Activated CD4-positive, alpha-beta memory T cell treated with anti-CD3 and anti-CD28 coated beads, Interleukin-2, amount 10 ng/mL, durations not matched to agents 7 days and 5 days (primary cell): ENCODE measurements at places on chromosomes 7 and 10.
A peak's percentile ranks its signal among the peaks of the same experiment; 100 is the strongest.

- no peak overlapping the region for H3K27ac ChIP-seq
- H3K27me3 ChIP-seq, result peaks cover 18% of the 10 kb centered on the region
- peaks cover 1% of the 10 kb centered on the region for H3K4me1 ChIP-seq
Measured at GRCh38 chr7:94049615-94050014, 45.5 kb upstream of the BET1 start.

DNA sequence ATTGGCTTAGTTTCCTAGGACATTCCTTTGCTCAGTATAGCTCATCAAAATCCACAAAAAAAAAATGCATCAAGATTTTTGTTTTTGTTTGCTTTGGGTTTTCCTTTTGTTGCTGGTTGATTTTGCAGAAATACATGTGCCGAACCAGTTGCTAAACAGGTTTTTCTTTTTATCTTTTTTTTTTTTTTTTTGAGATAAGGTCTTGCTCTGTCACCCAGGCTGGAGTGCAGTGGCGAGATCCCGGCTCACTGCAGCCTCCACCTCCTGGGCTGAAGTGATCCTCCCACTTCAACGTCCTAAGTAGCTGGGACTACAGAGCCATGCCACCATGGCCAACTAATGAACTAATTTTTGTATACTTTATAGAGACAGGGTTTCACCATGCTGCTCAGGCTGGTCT lies 8.3 kb downstream of the CSTF2T start:
- no peak for DNase-seq
- no peak overlapping the region for H3K27ac ChIP-seq
- H3K4me1 ChIP-seq, result peaks cover 13% of the 10 kb centered on the region
- peaks cover 18% of the 10 kb centered on the region for H3K36me3 ChIP-seq
- no peak overlapping the region for H3K4me3 ChIP-seq

DNA sequence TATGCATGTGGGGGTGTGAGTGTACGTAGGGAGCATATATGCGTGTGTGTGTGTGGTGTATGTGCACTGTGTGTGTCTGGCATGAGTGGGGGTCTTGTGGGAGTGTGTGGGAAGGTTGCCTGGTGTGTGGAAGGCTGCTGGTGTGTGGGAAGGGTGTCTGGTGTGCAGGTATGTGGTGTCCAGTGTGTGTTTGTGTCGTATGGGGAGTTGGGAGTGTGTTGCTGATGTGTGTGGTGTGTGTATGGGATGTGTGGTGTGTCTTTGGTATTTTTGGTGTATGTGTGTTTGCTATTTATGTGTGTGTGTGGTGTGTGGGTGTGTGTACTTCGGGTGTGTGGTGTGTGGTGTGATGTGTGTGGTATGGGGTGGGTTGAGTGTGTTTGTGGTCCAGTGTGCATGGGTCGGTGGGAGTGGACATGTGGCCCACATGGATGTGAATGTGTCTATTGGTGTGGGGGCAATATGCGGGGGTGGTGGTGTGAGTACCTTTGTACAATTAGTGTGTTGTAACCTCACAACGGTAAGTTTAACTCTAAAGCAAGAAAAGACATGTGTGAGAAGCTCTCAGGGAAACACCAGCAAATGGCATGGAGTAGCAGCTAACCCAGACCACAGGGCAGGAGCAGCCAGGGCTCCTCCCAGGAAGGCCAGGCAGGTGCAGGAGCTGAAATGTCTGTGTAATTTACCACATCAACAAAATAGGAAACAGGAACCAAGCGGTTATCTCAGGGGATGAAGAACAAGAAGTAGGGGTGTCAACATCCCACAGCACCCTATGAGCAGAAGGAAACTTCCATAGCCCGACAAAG lies 11.9 kb downstream of the ANTXRL start:
- H3K4me1 ChIP-seq, result peaks cover 17% of the 10 kb centered on the region
- H3K36me3 ChIP-seq, result no peaks in the 10 kb centered on the region
- H3K27me3 ChIP-seq, result no peaks in the 10 kb centered on the region
- no peak for DNase-seq

DNA sequence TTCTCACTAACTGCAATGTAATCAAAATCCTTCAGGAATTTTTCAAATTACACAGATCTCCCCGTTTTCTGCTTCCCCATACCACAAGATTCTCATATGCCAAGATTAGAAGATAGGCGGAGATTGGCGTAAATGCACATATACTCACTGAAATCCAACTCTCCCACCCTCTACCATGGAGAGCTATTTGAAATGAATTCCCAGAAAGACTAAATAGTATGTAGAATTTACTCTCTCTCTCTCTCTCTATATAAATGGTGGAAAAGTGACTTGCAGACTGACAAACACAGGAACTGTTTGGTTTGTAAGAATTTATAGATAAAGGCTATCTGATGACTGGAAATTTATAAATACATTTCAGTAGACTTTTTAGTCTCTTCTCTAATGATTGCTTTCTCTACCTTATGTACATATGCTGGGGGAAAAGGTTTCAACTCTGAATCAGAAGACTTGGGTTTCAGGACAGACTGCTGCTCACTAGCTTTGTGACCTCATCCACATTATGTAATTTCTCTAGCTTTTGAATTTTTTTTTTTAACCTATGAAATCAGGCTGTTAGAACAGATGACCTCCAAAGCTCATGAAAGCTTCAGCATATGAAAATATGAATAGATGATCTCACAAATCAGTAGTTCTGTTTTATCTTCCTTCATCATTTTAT lies 67.8 kb upstream of the CSTF2T start:
- no peak overlapping the region for H3K4me3 ChIP-seq
- no peaks in the 10 kb centered on the region for H3K4me1 ChIP-seq
- no peak for DNase-seq
- H3K27ac ChIP-seq, result no peak overlapping the region
- no peaks in the 10 kb centered on the region for H3K27me3 ChIP-seq

- no peak for DNase-seq
- no peaks in the 10 kb centered on the region for H3K4me1 ChIP-seq
Measured at GRCh38 chr10:116710076-116710475, 32.3 kb downstream of the HSPA12A start.

GRCh38 chr7:101953248-101953819 lies 135.9 kb downstream of the CUX1 start:
- H3K27ac ChIP-seq, result no peak overlapping the region
- no peak for DNase-seq
- H3K27me3 ChIP-seq, result no peaks in the 10 kb centered on the region
- peaks cover 14% of the 10 kb centered on the region for H3K4me1 ChIP-seq

GRCh38 chr10:27147701-27148100 lies 6.5 kb downstream of the YME1L1 start:
- H3K4me3 ChIP-seq, result no peak overlapping the region
- peak overlapping the region; percentile 36 for H3K27ac ChIP-seq
- H3K4me1 ChIP-seq, result peaks cover 48% of the 10 kb centered on the region
- peaks cover 68% of the 10 kb centered on the region for H3K36me3 ChIP-seq
- H3K27me3 ChIP-seq, result no peaks in the 10 kb centered on the region
- DNase-seq, result no peak

DNA sequence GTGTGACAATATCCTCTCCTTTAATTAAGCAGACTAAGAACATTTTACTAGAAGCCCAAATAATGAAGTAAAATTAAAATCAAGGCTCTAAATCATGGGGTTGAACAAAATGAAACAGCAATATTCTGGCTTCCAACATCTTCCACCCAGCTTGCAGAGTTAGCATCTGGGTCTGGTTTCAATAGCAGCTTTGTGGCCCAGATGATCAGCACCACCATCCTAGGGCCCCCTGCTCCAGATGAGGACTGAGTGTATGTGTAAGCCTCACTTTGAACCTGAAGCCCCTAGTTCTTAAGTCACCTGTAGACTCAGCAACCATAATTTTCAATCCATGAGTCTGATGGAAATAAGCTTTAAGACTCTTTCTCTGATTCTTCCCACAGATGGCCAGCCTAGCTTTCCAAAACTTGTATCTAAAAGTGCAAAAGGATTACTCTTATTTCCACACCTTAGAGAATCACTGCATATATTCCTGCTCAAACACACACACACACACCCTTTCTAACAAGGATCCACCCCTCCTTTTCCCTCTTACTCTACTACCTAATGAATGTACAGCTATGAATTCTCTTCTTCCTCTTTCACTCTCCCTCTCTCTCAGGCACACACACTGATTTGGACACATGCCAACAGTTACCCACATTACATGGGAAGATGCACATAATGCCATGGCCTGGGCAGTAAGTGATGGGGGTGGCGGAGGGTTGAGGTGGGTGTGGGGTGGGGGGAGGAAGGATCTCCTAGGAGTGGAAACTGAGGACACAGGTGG lies 3.5 kb downstream of the DENND11 start:
- H3K27me3 ChIP-seq, result peaks cover 19% of the 10 kb centered on the region
- H3K36me3 ChIP-seq, result peaks cover 4% of the 10 kb centered on the region
- H3K4me1 ChIP-seq, result peaks cover 30% of the 10 kb centered on the region
- no peak overlapping the region for H3K27ac ChIP-seq
- no peak overlapping the region for H3K4me3 ChIP-seq
- DNase-seq, result no peak

- H3K27me3 ChIP-seq, result peaks cover 10% of the 10 kb centered on the region
- peaks cover 8% of the 10 kb centered on the region for H3K4me1 ChIP-seq
- DNase-seq, result no peak
Measured at GRCh38 chr7:128027485-128027980, 3.7 kb downstream of the LRRC4 start.

DNA sequence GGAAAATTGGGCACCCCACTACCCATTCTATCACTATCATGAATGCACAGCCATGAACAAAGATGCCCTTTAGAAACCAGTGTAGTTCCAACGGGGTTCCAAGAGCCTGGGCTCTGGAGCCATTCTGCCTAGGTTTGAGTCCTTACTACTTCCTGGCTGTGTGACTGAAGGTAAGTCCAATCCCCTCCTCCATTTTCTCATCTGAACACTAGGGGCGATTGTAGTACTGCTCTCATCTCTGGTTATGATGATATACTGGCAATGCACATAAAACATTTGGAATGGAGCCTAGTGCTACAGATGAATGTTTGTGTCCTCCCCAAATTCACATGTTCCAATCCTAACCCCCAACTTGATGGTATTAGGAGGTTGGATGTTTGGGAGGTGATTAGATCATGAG lies 28.1 kb upstream of the CDH23 start:
- H3K4me1 ChIP-seq, result peaks cover 10% of the 10 kb centered on the region
- no peak overlapping the region for H3K4me3 ChIP-seq
- no peaks in the 10 kb centered on the region for H3K36me3 ChIP-seq
- H3K27ac ChIP-seq, result no peak overlapping the region
- H3K27me3 ChIP-seq, result peaks cover 3% of the 10 kb centered on the region
- no peak for DNase-seq

DNA sequence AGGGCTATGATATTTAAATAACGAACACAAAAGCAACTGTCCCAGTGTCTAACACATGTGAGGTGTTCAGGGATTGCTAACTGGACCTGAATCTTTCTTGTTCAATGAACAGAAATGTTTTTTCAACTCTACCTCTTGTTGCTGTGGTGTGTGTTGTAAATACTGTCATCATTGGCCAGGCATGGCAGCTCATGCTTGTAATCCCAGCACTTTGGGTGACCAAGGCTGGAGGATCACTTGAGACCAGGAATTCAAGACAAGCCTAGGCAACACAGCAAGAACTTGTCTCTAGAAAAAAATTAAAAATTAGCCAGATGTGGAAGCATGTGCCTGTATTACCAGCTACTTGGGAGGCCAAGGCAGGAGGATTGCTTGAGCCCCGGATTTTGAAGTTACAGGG lies 1250.9 kb downstream of the TYW1 start:
- H3K4me3 ChIP-seq, result no peak overlapping the region
- H3K36me3 ChIP-seq, result peaks cover 4% of the 10 kb centered on the region
- no peaks in the 10 kb centered on the region for H3K4me1 ChIP-seq
- DNase-seq, result no peak
- H3K27ac ChIP-seq, result no peak overlapping the region

DNA sequence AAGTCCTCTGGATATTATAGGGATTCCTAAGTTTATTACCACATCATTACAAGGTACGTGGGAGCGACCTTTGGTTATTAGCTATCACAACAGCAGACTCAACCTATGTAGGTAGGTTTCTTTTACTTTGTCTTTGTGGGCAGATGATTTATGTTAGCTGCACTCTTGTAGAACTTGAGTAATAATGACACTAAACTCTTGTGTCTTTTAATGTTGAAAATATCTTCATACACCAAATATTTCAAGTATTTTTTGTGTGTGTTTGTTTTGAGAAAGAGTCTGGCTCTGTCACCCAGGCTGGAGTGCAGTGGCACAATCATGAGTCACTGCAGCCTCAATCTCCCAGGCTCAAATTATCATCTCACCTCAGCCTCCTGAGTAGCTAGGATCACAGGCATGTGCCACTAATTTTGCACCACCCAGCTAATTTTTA lies 19.2 kb upstream of the SUPV3L1 start:
- H3K36me3 ChIP-seq, result peaks cover 51% of the 10 kb centered on the region
- no peaks in the 10 kb centered on the region for H3K27me3 ChIP-seq
- H3K4me1 ChIP-seq, result peaks cover 2% of the 10 kb centered on the region
- no peak overlapping the region for H3K4me3 ChIP-seq
- H3K27ac ChIP-seq, result no peak overlapping the region

GRCh38 chr10:86255405-86256251 lies 111.0 kb downstream of the GRID1 start:
- no peaks in the 10 kb centered on the region for H3K36me3 ChIP-seq
- H3K27me3 ChIP-seq, result peaks cover 10% of the 10 kb centered on the region
- no peaks in the 10 kb centered on the region for H3K4me1 ChIP-seq
- DNase-seq, result no peak
- no peak overlapping the region for H3K27ac ChIP-seq

DNA sequence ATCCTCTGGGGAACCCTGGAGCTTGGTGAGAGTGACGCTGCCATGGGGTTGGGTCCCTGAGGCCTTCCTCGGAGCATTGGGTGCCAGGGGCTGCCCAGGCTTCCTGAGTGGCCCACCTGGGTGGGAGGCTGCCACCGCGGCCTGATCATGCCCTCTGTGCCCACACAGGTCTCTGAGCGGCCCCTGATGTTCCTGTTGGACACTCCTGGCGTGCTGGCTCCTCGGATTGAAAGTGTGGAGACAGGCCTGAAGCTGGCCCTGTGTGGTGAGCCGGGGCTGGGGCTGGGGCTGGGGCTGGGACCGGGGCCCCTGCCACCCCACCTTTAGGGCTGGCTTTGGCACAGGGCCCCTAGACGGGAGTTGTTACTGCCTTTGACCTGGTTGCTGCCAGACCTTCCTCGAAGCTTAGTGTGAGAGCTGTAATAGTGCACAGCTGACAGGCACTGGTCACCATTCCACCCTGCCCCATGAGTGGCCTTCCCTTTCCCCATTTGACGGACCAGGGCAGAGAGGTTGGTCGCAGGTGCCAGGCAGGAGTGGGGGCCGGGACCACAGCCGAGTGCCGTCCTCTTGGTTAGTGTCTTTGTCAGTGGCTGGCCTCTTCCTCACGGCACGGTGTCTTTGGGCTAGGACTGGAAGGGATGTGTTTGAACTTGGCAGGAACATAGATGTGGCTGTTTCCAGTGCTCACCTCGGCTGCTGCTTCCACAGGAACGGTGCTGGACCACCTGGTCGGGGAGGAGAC lies 8.2 kb downstream of the MTG1 start:
- H3K4me3 ChIP-seq, result no peak overlapping the region
- H3K27ac ChIP-seq, result peak overlapping the region; percentile 12
- H3K36me3 ChIP-seq, result peaks cover 80% of the 10 kb centered on the region
- no peak for DNase-seq
